NCI-H1092 treated with DMSO at 0.1 percent for 48 hours (cell line): ENCODE measurements at places on chromosomes 6 and 20.

DNA sequence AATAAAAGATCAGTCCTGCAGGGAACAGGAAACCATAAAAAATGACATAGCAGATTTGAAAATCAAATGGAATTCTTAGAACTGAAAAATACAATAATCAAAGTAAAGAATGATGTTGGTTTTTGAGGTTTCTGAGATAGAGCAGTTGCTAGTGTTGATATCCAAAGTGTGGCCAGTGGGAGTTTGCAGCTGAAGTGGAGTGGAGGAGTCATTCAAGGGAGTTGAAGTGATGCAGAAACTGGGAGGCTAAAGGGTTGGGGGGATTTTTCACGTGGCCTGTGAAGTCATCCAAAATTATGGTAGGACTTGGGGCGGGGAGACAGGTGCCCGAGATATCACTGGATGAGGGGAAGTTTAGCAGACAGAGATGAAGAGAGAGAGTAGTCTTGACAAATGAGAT is 123.6 kb downstream of the CDC5L start:
- DNase-seq, result no peak

- DNase-seq, result no peak
Measured at GRCh38 chr6:140601021-140601808, 1226.8 kb upstream of the CITED2 start.

GRCh38 chr6:158170656-158171081 is 2.5 kb downstream of the GTF2H5 start:
- DNase-seq, result no peak

GRCh38 chr6:137829641-137830083 is 37.4 kb upstream of the TNFAIP3 start:
- no peak for DNase-seq

DNA sequence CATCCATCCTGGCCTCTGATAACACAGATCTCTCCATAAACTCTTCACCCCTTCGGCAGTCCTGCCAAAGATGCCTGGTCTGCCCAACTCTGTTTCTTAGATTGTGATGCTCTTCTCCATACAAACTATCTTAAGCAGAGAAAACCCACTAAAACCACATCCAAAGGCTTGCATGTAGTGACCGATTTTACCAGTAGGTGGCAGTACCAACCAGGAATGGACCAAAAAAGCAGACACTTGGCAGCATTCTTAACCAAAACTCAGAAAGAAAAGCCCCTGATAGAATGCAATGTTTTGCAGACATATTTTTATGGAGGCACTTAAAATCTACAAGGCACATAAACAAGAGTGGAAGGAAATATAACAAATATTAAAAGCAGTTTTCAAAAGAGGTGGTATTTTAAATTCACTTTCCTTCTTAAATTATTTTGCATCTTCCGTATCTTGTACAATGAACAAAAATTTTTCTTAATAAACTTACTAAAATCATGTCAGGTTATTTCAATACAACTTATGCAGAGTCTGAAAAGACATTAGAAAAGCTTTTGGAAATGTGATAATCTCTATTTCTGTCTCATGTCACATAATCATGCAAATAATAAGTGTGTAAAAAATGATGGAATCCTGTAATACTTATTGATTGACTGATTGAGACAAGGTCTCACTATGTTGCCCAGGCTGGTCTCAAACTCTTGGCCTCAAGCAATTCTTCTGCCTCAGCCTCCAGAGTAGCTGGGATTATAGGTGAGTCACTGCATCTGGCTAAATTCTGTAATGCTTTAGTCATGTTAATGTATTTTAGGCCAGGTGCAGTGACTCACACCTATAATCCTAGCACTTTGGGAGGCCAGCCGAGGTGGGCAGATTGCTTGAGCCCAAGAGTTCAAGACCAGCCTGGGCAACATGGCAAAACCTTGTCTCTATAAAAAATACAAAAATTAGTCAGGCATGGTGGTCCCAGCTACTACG is 29.4 kb downstream of the LRP11 start:
- peak; percentile 34 for DNase-seq

DNA sequence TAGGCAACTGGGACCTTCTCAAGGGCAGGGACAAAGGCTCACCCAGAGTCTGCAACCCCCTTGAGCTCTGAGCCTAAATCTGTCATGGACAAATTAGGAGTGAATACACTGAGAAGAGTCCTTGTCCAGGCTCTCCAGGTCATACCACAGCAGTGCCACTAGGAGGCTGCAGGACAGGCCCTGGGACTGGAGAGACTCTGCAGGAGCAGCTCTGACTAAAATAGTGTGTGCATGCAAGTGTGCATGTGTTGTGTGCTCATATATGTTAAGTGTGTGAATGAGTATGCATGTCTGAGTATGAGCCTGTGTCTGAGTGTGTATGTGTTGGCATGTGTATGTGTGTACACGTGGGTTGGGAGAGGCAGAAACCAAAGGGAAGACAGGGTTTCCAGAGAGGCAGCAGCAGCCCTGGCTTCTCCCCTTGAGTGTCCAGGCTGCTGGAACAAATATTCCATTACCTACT is 27.1 kb downstream of the MRPL14 start:
- DNase-seq, result no peak

- no peak for DNase-seq
Measured at GRCh38 chr6:106847116-106847515, 127.4 kb downstream of the CD24 start.
